ENCODE measurements at places on chromosomes 11 and 22.

DNA sequence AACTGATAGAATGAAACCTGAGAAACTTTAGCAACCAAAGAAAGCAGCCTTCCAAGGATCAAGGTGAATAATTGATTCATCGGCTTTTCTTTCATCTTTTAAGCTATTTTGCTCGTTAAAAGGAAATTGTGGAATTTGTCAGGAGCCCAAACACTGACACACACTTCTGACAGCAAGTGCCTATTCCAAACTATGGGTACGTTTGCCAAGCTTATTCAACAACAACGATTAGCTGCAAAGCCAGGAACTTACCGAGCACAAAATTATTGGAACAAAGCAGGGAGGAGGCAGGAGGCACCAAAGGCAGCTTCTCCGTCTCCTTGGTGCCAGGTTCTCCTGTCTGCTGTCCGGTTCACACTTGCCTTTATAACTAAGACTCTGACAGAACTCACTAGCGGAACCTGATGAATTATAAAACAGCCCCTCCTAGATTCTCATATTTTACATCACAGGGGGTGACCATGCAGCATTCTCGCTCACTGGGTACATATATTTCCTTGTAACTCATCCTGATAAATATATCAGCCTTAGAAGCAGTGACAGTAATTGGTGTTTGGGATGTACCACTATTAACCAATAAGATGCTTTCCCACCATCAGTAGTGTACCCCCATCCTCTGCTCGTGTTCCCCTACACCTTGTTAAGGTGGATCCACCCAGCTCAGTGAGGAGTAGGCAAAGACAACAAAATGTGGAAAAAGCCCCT is 395.9 kb upstream of the CCDC90B start:
- no peak for DNase-seq

DNA sequence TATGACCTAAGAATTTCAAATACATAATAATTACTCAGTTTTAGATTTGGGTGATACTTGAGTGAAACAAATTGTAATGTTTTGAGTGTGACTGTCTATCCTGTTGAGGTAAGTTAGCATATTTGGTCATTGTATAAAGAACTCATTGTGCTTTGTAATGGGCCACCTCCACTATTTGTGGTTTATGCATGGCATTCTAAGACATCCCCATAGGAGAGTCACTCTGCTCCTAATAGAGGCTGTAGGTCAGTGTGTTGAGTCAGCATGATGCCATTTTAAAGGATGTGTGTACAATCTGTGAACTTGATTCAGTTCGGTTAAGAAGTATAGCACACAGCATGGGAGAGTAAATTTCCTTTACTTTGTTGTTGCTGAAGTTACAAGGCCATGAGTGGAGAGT is 1112.4 kb downstream of the JRKL start:
- DNase-seq, result no peak

DNA sequence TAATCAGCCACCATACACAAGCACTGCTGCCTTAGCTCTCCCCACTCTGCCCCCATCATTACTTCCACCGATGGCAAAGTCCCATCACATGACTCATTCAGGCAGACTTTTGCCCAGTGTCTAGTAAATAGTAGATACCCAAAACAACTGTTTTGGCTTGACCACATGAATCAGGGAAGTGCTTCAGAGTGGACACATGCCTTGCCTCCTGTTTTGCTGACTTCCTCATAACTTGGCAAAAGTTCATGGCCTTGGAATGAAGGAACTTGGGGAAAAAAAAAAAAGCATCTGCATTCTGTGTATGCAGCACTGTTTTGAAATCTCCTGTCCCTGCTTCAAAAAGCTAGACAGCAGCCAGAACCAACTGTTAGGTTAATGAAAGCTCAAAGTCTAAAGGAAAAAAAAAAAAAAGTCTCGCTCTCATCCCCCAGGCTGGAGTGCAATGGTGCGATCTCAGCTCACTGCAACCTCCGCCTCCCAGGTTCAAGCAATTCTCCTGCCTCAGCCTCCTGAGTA is 335.3 kb downstream of the FAM181B start:
- DNase-seq, result no peak

- DNase-seq, result no peak
These were observed 94.0 kb downstream of the BRD1 start for GRCh38 chr22:49733631-49734030.

DNA sequence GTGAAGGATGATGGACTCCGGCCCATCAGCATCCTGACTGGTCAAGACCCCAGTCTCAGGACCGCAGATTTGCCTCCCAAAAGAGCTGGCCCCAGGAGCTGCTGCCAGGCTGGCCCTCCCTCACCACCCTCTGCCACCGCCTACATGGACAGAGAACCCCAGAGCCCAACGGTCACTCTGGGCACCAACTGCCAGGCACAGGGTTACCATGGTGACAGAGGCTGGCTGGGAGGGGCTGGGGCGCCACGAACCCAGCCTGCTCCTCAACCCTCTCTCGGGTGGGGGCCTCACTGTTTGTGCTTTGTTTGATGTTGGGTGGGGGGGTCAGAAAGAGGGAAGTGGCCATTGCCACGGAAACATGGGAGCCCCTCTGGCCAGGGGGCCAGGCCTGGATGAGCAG is 55.8 kb downstream of the ELFN2 start:
- no peak for DNase-seq

GRCh38 chr22:36753916-36754315 is 22.0 kb downstream of the IFT27 start:
- no peak for DNase-seq

GRCh38 chr11:20056950-20057943 is 103.0 kb downstream of the DBX1 start:
- no peak for DNase-seq

DNA sequence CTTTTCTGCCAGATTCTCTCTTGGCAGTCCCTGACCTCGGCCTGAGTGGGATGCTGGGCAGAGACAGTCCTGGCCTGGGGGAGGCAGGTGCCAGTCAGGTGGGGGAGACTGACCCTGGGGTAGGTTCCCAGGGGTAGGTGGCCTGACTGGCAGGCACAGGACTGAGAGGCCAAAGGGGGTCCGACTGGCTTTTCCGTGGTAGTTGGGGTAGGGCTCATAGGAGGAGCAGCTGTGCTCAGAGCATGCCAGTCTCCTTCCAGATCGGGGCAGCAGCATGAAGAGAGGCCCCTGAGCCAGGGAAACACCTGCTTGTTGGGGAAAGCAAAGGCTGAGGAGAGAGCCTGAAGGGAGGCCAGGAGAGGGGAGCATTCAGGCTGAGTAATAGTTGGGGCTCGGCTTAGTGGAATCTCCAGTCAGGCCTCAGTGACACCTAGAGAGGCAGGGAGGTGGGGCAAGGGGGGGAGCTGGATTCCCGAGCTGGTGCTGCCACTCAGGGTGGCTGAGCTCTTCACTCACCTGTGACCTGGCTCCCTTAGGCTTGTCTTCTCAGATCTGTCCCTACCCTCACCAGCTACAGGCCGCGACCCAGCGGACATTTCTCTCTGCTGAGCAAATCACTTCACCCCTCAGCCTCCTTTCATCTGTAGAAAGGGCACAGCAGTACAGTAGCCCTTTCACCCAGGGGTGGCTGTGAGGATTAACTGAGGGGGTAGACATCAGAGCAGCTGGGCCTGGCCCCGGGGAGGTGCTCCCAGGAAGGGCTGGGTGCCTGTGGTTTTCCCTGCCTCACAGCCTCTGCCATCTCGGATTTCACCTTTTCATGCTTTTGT is 26.2 kb downstream of the MCM5 start:
- no peak for DNase-seq

GRCh38 chr11:19422276-19422675 is 181.5 kb upstream of the E2F8 start:
- no peak for DNase-seq

GRCh38 chr11:117017456-117017855 is 80.8 kb downstream of the SIK3 start:
- DNase-seq, result no peak
